Activated CD8-positive, alpha-beta memory T cell treated with anti-CD3 and anti-CD28 coated beads for 36 hours (primary cell): ENCODE measurements at places on chromosomes 5 and 9. TPM values are rescaled to one million over a fixed set of nuclear protein-coding genes. Genes with fewer than 3 reads are reported as not detected.

The TMEM215 gene
- not detected for total RNA-seq

The PCDHB15 gene
- total RNA-seq: not detected

The GCNT4 gene
- 0.59 TPM for total RNA-seq

The KIF4B gene
- total RNA-seq: not detected
